Sciatic nerve (tissue), 2 donors: ENCODE measurements at places on chromosomes 12 and 14. TPM values are rescaled to one million over a fixed set of nuclear protein-coding genes. Genes with fewer than 3 reads are reported as not detected.

GRCh38 chr12:96749999-96750398 is 157.1 kb upstream of the NEDD1 start:
- DNase-seq: no peak

GRCh38 chr14:89911010-89911919 is 43.3 kb downstream of the EFCAB11 start:
- no peak for DNase-seq

DNA sequence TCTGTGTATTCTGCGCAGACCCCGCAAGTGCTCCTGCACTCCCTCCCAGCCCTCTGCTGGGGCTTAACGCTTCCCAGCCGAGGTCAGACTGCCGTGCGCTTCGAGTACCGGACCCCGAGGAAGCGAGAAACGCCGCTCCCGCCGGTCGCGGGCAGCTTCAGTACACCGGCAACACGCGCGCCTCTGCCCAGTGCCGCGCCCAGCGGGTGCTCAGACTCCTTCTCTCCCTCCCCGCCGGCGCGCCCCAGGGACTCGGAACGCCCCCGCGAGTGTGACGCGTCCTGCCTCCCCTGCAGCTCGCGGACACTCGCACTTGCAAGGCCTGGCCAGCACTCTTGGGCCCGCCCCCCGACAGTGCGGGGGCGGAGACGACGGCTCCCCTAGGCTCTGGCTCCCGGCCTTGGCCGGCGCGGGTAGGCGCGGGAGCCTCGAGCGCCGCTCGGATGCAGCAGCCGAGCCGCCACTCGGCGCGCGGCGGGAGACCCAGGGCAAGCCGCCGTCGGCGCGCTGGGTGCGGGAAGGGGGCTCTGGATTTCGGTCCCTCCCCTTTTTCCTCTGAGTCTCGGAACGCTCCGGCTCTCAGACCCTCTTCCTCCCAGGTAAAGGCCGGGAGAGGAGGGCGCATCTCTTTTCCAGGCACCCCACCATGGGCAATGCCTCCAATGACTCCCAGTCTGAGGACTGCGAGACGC is at the start of gene PTGER2:
PTGER2 (plus strand) TSS at position 410 of the 692 bp plus-strand sequence; CDS start at position 647, 237 bp downstream.
- DNase-seq: peak; percentile 87

GRCh38 chr12:113860950-113861349 is 105.2 kb downstream of the RBM19 start:
- DNase-seq: no peak

DNA sequence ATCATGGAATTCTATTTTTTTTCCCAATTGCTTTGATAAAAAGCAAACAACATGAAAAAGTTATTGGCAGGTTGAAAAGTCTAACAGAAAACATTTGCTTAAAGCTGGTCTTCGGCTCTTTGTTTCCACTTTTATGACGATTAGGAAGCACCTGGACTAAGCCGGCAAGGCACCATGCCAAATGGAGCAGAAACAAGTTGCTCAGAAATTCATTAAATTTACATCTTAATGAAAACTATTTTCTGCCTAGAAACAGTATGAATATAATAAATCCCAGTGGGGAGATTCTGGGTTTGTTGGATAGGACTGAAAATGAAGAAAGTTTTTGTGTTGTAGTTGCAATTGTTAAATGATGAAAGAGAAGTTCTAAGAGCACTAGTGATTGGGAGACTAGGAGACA is 51.4 kb upstream of the OR9K2 start:
- DNase-seq: no peak

- DNase-seq: peak; percentile 92
These were observed at the start of gene BAZ2A for GRCh38 chr12:56630180-56630632. Gene BAZ2A (minus strand): TSS chr12:56630326. CDS start chr12:56617530, 12,796 bp downstream.

The SUPT16H gene
- total RNA-seq: 59.1 TPM

The TPH2 gene
- not detected for total RNA-seq
